ENCODE measurements at places on chromosomes 6 and 20.

- no peak for DNase-seq
Measured at GRCh38 chr6:149493761-149494320, 9.0 kb upstream of the ZC3H12D start.

DNA sequence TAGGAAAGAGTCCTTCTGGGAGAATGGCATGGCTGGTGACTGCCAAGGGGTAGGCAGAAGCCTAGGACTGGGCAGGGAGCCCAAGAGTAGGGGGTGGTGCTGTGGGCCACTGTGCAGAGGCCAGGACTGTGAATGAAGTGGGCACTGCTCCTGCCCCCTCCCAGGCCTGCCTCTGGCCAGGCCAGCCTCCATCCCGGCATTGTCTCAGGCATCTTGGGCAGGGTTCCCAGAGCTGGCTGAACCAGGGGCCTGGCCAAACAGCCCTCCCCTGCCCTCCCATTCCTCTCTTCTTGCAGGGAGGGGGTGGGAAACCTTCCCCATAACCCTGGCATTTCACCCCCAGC, 81.6 kb downstream of the MRPL14 start:
- DNase-seq: no peak

DNA sequence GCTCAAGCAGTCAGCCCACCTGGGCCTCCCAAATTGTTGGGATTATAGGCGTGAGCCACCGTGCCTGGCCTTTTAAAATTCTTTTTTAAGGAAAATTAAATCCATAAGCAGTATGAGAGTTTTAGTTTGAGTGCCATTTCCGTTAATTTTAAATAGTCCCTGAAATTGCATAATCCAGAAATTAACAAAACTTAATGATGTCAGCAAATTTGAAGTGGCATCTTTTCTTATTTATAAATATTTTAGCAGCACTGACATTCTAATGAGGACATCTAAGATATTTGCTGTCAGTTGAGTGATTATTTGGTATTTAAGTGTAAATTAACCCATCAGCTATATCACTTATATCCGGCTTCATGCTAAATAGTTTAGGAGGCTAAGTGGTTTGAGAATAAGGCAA, 42.9 kb upstream of the FAM184A start:
- DNase-seq: no peak

GRCh38 chr6:54621285-54621684, 225.3 kb upstream of the FAM83B start:
- DNase-seq: peak; percentile 2

GRCh38 chr6:130775411-130776012, 51.7 kb upstream of the SMLR1 start:
- DNase-seq: no peak

GRCh38 chr6:7264686-7265384, 48.2 kb downstream of the SSR1 start:
- DNase-seq: no peak

GRCh38 chr20:32285082-32285620, 7.7 kb downstream of the KIF3B start:
- no peak for DNase-seq

DNA sequence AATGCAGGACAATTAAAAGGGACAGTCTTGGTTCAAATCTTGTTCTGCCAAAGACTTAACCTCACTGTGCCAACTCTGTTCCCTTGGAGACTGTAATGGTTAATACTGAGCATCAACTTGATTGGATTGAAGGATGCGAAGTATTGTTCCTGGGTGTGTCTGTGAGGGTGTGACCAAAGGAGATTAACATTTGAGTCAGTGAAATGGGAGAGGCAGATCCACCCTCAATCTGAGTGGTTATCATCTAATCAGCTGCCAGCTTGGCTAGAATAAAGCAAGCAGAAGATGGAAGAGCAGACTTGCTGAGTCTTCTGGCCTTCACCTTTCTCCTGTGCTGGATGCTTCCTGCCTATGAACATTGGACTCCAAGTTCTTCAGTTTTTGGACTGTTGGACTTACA, 474.4 kb downstream of the CD83 start:
- DNase-seq: no peak

- DNase-seq: no peak
Measured at GRCh38 chr6:166658115-166658791, 31.2 kb upstream of the RPS6KA2 start.

DNA sequence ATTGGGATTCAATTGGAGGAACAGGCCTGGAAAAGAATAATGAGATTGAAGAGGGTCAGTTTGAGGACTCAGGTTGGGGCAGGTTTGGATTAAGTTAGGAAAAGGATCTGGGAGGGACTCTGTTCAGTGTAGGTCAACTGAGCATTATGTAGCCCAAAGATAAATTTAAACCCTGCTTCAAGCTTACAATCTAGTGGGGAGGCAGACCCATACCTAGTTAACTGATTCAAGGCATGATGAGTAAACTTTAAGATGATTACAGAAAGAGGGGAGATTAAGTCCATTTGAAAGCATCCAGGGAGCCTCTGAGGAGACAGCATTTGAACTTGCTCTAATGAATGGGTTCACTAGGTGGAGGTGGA, 11.4 kb upstream of the LTA start:
- DNase-seq: no peak

DNA sequence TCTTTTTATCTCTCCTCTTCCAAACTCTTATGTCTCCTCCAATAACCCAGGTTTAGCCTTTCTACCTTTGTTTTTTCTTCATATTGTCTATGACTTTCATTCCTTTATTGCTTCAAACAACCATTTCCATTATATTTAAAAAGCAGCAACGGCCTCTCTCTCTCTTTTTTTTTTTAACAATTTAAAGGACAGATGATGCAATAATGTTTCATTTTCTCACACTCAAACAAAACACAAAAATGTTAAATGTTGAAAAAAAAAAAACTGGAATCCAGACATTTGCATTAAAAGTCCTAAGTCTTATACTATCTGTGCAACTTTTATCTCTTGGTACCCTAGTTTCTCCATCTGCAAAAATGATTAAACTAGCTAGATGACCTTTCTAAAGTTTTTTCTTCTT, 105.8 kb downstream of the LMBRD1 start:
- no peak for DNase-seq

DNA sequence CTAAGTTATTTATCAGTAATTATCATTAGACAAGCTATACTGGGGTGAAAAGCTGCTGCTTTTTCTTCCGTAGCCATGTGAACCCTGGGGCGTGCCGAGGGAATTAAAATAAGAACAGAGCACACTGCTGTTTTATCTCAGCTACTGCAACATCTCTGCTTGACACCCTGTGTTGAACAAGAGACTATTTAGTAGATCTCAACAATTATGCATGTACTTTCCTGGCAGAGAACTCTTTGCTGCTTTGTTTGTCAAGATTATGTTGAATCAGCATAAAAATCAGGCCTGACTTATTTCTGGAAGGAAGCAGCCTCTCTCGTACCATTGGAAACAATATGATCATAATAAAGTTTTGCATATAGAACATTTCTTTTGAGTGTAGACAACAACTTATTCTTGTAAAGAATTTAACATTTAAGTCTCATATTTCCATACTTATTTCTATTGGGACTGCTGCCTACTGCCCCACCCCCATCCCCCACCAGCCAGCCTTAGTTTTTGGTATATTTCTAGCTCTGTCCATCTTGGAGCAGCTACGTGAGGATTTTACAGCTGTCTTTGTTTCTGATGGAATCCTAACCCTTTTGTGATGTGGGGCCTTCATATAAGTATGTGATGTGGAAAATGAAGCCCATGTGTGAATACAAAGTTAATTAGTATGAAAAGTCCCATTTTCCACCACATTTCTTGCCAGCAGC, 1011.4 kb downstream of the KIF16B start:
- DNase-seq: no peak

DNA sequence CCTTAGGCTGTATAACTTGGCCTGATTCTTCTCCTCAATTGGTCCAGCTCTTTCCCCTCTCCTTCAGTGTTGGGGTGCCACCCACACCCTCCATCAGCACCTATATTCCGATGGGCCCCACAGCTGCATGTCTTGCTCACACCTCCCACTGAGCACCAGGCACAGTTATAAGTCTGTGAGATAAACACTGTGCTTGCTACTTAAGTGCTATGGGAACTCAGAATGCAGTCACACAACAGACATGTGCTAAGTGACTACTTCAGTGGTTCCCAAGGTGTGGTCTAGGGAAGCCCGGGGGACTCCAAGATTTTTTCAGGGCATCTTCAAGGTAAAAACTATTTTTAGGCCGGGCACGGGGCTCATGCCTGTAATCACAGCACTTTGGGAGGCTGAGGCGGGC, 7.3 kb downstream of the ZC3H12D start:
- no peak for DNase-seq

DNA sequence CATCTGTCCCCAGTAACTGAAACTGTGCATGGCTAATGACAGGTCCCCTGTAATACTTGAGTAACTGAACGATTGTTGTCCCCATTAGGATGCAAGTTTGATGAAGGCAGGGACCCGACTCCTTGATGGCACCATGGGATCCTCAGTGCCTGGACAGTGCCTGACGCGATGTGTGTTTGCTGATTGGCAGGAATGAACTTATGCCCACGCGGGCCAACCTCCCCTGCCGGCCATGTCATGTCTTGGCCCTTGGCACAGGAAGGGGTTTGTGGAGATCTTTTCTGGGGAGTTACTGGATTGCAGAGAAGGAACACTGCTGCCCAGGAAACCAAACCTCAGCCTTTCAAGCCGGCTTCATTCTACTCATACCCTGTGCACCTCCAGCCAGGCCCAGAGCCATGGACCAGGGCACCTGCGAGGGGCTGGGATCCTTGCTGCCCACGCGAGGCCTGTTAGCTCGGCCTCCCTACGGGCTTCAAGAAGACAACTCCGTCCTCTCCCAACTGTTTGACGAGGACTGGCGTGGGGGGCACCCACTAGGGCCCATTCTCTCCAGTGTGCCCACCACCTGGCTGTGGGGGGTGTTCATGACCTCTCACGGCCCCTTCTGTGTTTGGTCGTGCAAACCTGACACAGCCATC, 147.8 kb downstream of the ZMYND8 start:
- DNase-seq: no peak

- peak; percentile 82 for DNase-seq
Measured at GRCh38 chr6:25485821-25486534, 166.0 kb upstream of the SCGN start.

DNA sequence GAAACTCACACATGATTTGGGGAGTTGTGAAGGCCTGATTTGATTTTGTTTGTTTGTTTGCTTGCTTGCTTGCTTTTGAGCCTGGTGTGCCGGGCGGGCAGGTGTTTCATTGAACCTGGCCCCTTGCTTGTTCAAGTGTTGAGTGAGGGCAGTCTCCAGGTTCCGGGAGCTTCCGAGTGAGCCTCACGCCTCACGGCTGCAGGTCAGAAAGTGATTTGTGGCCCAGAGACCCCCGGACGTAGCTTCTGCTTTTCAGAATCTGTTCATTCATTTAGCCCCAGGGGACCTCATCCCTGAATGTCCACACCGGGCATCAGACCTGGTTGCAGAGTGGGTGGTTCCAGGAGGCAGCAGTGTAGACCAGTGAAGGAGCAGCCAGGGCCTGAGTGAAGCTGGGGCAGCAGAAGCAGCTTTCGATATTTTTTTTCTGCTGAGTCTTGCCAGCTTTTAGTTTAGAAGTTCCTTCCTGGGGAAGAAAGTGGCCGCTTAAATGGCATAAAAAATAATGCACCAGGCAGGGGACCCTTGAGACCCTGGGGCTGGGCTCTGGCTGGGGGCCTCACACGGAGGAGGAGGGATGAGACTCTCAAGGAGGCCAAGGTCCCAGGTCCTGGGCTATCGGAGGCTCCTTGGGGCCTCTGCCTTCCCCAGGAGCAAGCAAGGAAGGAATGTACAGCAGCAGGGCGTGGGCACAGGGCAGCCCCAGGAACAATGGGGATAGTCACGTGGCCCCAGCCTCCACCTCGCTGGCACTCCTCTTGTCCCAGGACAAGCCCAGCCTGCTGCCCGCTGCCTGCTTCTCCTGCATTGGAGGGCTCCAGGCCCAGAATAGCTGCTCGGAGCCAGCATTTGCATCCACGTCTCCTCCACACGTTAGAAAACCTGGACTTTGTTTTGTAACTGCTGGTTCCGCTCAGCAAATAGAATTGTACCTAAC, 89.2 kb upstream of the BHLHE23 start:
- no peak for DNase-seq

DNA sequence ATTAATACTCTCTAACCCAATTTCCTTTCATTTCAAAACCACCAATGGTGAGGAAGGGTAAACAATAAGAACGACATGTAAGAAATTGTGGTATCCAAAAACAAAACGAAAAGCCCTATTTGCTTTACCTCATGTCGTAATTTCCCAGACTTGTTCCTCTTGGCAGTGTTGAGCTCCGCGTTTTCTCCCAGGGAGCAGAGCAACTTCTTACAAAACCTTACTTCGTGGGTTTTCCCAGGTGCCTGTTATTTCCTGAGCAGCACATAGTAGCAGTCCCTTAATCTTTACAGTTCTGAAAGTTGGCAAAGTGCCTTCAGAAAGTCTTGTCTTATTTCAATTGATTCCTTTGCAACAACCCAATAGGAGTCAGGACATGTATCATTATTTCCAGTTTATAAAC, 207.9 kb upstream of the MARCKS start:
- no peak for DNase-seq

- peak; percentile 75 for DNase-seq
Measured at GRCh38 chr6:113442040-113442439, 415.1 kb upstream of the MARCKS start.

- DNase-seq: peak; percentile 19
Measured at GRCh38 chr6:24720131-24720603, 1.2 kb upstream of the C6orf62 start.

DNA sequence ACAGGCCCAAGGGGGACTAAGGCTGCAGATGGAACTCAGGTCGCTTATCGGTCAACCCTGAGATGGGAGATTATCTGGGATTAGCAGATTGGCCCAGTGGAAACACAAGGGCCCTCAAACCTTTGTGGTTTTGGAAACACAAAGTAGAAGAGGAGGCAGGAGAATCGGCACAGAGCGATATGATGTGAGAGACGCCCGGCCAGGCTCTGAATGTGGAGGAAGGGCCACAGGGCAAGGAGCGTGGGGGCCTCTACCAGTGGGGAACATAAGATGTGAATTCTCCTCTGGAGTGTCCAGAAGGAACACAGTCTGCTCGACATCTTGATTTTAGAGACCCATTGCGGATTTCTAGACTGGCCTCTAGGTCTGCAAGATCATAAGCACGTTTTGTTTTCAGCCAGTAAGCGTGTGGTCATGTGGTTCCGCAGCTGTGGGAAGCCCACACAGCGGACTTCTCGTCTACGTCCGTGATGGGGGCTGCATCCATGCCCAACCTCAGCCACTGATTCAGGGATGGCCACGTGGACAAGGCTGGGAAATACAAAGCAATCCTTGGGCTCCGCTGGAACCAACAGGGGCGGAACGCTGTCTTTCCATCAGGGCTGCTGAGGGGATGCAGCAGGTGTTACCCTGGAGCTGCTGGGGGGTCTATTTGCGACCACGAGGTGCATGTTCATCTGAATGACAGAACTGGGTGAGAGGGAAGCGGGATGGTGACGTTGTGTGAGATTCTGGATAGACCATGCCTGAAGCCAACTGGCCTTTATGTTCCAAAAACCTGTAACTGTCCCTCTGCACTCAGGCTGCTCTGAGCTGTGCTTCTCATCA, 127.6 kb upstream of the PMEPA1 start:
- no peak for DNase-seq

GRCh38 chr6:43481075-43481474, 3.7 kb downstream of the TJAP1 start:
- DNase-seq: no peak

GRCh38 chr20:38957235-38957876, 4.8 kb upstream of the DHX35 start:
- DNase-seq: no peak

GRCh38 chr6:154408891-154409500, 52.4 kb upstream of the IPCEF1 start:
- no peak for DNase-seq

- DNase-seq: no peak
Measured at GRCh38 chr6:145648149-145648548, 87.2 kb downstream of the EPM2A start.
